Activated naive CD8-positive, alpha-beta T cell treated with anti-CD3 and anti-CD28 coated beads, Interleukin-2, amount 10 ng/mL, durations not matched to agents 7 days and 5 days (primary cell): ENCODE measurements at places on chromosomes 12 and 14. TPM values are rescaled to one million over a fixed set of nuclear protein-coding genes. Genes with fewer than 3 reads are reported as not detected.

DNA sequence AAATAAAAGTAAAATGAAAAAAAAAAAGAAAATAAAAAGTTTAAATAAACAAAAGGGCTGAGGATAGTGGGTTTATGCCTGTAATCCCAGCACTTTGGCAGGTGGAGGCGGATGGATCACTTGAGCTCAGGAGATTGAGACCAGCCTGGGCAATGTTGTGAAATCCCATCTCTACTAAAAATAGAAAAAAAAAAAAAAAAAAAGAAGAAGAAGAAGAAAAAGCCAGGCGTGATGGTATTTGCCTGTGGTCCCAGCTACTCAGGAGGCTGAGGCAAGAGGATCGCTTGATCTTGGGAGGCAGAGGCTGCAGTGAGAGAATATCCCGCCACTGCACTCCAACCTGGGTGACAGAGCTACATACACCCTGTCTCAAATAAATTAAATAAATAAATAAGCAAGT is 3.9 kb downstream of the TAOK3 start:
- peaks cover 3% of the 10 kb centered on the region for H3K36me3 ChIP-seq
- peaks cover 18% of the 10 kb centered on the region for H3K4me1 ChIP-seq
- H3K27ac ChIP-seq, result no peak overlapping the region
- DNase-seq, result no peak
- peaks cover 13% of the 10 kb centered on the region for H3K27me3 ChIP-seq
- no peak overlapping the region for H3K4me3 ChIP-seq

- peak overlapping the region; percentile 96 for H3K27ac ChIP-seq
- H3K27me3 ChIP-seq, result no peaks in the 10 kb centered on the region
- peaks cover 6% of the 10 kb centered on the region for H3K36me3 ChIP-seq
- DNase-seq, result no peak
Measured at GRCh38 chr14:67360470-67361206, 510 bp downstream of the EIF2S1 start.

DNA sequence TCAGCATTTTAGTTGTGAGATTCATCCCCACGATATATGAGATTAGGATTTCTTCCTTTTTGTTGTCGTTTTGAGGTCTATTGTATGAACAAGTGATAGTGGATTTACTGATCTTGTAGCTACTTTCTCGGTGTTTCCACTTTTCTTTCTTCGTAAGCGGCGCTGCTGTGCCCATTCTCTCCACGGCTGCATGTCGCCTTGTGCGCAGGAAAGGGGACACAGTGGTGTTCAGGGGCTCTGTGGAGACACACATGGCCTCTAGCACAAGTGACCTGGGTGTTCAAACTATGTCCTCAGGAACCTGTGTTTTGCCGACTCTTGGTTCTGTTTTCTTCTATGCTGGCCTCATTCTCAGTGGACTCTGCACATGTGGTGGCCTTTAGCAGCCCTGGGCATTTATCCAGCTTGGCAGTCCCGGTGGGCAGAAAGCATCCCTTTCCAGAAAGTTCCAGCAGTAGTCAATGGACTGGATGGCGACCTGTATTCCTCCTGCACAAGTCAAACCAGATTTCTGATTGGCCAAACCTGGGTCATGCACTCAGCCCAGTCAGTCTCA is 18.7 kb downstream of the CKAP4 start:
- no peak overlapping the region for H3K4me3 ChIP-seq
- peaks cover 11% of the 10 kb centered on the region for H3K4me1 ChIP-seq
- H3K27me3 ChIP-seq, result peaks cover 5% of the 10 kb centered on the region

DNA sequence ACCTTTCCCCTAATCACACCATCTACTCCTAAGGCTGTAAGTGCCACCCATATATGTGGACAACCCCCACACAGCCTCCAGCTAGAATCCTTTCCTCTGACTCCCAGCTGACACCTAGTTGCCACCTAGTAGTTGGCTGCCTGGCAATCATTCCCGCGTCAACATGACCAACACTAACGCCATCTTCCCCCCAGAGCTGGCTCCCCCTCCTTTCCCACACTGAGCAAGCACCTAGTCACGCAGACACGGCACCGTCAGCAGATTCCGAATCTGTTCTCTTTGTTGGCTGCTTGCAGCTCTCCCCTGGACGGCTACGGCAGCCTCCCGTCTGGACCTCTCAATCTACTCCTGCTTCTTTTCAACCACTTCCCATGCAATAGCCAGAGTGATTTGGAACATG is 27.7 kb downstream of the UBR7 start:
- H3K4me3 ChIP-seq, result no peak overlapping the region
- H3K27ac ChIP-seq, result no peak overlapping the region
- H3K36me3 ChIP-seq, result no peaks in the 10 kb centered on the region
- DNase-seq, result no peak

GRCh38 chr12:80829767-80830166 is 108.0 kb downstream of the LIN7A start:
- H3K36me3 ChIP-seq, result no peaks in the 10 kb centered on the region
- DNase-seq, result no peak
- no peak overlapping the region for H3K27ac ChIP-seq
- H3K27me3 ChIP-seq, result no peaks in the 10 kb centered on the region

DNA sequence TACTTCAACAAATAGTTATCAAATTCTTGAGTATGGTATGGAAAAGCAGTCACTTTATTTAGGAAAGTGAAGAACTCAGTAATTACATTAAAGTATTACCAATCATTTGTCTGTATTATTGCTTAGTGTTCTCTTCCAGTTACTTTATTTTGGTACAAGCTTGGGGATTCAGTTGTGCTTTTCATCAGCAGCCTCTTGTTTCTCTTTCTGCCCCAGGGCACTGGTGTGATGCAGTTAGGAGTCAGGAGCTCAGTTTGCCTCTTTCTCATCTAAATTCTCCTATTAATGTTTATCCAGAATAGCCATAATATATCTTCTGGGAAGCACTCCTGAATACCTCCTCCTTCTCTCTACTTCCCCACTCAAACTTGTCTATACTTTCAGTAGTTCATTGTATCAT is 25.7 kb downstream of the PMCH start:
- peaks cover 9% of the 10 kb centered on the region for H3K36me3 ChIP-seq
- H3K4me3 ChIP-seq, result no peak overlapping the region
- H3K27me3 ChIP-seq, result no peaks in the 10 kb centered on the region
- DNase-seq, result no peak
- no peak overlapping the region for H3K27ac ChIP-seq

KCNK10 gene
- not detected for total RNA-seq

DNA sequence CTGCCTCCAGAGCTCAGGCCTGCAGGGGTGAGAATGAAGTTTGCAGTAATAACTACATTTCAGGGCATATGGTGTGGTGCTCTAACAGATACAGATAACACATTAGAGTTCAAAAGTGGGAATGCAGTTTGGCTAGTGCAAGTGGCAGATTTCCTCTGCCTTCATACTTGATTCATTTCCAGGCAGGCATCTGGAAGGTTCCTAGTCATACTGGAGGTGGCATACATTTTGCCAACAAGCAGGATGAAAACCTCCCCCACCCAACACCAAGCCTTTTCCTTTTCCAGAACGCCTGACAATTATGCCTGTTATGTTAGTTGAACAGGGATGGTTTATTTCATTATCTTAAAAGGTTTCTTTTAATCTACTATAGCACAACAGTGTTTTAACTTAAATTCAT is 24.3 kb downstream of the VTI1B start:
- DNase-seq, result no peak
- no peaks in the 10 kb centered on the region for H3K27me3 ChIP-seq
- no peak overlapping the region for H3K4me3 ChIP-seq
- no peaks in the 10 kb centered on the region for H3K4me1 ChIP-seq
- no peak overlapping the region for H3K27ac ChIP-seq

PAWR gene
- 4.7 TPM for total RNA-seq

GRCh38 chr12:123485756-123486155 is 27.8 kb downstream of the SNRNP35 start:
- H3K27ac ChIP-seq, result no peak overlapping the region
- DNase-seq, result no peak
- no peaks in the 10 kb centered on the region for H3K27me3 ChIP-seq
- H3K4me1 ChIP-seq, result peaks cover 18% of the 10 kb centered on the region

- H3K27ac ChIP-seq, result no peak overlapping the region
- no peaks in the 10 kb centered on the region for H3K36me3 ChIP-seq
- H3K27me3 ChIP-seq, result no peaks in the 10 kb centered on the region
- DNase-seq, result no peak
- H3K4me1 ChIP-seq, result no peaks in the 10 kb centered on the region
Measured at GRCh38 chr12:64318605-64319004, 72.0 kb downstream of the C12orf56 start.

ASIC1 gene
- total RNA-seq, result 33.3 TPM

DNA sequence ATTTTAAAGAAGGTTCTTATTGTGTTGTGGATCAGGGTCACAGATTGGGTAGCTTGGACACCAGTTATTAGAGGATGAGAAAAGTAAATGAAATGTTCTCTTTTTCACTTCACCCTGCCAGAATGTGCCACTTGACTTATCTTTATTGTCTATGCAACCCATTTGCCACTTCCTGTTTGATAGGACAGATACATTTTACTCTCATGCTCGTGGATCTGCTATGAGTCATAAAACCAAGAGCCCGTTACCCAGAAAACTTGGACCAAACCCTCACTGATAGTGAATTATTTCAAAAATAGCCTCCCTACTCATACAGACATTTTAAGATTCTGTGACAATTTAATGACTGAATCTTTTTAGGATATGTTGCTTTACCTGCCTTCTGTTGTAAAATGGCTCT is 1.8 kb downstream of the ISCA2 start:
- H3K4me3 ChIP-seq, result no peak overlapping the region
- no peak for DNase-seq
- H3K27ac ChIP-seq, result no peak overlapping the region
- H3K4me1 ChIP-seq, result peaks cover 18% of the 10 kb centered on the region

DNA sequence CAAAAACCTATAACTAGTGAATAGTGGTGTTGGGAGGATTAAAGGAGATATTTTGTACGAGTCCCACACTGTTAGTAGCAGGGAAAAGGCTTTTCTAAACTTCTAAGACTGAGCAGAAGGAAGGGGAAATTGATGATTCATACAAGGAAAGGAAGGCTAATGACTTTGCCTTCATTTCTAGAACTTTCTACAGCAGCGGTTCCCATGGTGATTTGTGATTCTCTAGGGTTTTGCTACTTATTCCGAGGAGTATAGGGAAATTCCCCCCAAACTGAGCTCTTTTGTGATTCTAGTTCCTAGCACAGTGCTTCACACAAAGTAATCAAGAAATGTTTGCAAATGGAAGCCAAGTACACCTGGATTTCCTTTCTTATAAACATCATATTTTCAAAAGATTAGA is 23.8 kb upstream of the PWP1 start:
- DNase-seq, result no peak
- peaks cover 8% of the 10 kb centered on the region for H3K4me1 ChIP-seq
- peaks cover 2% of the 10 kb centered on the region for H3K27me3 ChIP-seq
- H3K4me3 ChIP-seq, result no peak overlapping the region
- no peak overlapping the region for H3K27ac ChIP-seq
- peaks cover 3% of the 10 kb centered on the region for H3K36me3 ChIP-seq

ISM2 gene
- total RNA-seq, result not detected

- no peak for DNase-seq
- no peaks in the 10 kb centered on the region for H3K36me3 ChIP-seq
- H3K27ac ChIP-seq, result no peak overlapping the region
- no peaks in the 10 kb centered on the region for H3K4me1 ChIP-seq
Measured at GRCh38 chr14:42437809-42438208, 831.1 kb downstream of the LRFN5 start.

DNA sequence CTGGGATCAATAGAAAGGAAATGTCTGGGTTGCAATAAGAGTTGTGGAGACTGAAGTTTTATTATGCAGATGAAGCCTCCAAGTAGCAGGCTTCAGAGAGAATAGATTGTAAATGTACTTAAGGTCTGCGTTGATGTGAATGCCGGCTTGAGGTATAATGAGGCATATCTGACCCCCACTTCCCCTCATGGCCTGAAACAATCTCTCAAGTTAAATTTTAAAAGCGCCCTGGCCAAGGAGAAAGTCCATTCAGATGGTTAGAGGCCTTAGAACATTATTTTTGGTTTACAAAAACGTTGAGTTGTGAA is 28.3 kb upstream of the HIGD1C start:
- no peaks in the 10 kb centered on the region for H3K27me3 ChIP-seq
- peaks cover 41% of the 10 kb centered on the region for H3K4me1 ChIP-seq
- peak overlapping the region; percentile 79 for H3K27ac ChIP-seq
- no peak for DNase-seq

DNA sequence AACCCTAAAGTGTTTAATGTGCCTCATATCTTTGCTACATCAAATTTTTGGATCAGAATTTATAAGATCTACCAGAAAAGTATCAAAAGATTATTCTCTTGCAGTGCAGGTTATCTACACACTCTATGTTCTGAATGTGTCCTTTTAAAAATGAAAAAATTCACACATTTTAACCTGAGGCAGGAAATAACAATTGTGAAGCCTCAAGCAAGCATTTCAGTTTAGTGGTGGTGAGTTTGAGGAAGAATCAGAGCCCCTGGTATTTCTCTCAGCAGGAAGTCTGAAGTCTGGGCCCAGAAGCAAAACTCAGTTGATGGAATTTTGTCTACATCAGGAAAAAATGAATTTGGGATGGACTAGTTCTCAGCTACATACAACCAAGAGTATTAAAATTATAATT is 137.0 kb upstream of the PZP start:
- peak overlapping the region; percentile 10 for H3K4me3 ChIP-seq
- peaks cover 18% of the 10 kb centered on the region for H3K36me3 ChIP-seq
- peak overlapping the region; percentile 57 for H3K27ac ChIP-seq
- peaks cover 41% of the 10 kb centered on the region for H3K4me1 ChIP-seq
- H3K27me3 ChIP-seq, result no peaks in the 10 kb centered on the region

DNA sequence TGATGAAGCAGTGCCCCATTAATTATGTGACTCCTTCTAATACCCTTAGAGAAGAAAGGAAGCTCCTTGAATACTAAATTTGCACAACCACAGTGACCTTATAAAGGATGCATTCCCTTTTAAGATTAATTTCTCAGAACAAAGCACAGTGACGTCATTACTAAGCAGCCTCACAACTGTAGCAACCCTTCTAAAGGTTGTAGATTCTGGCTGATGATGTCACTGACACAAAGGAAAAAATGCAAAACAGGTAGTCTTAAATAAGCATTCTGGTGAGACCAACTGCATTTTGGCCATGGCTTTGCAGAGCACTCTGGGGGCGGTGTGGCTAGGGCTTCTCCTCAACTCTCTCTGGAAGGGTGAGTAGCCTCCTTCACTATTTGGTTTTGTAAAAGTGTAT is 38.4 kb upstream of the OR4E1 start:
- peak overlapping the region; percentile 84 for H3K27ac ChIP-seq
- peak overlapping the region; percentile 77 for H3K4me3 ChIP-seq
- peaks cover 20% of the 10 kb centered on the region for H3K27me3 ChIP-seq
- H3K36me3 ChIP-seq, result peaks cover 4% of the 10 kb centered on the region
- DNase-seq, result no peak

DNA sequence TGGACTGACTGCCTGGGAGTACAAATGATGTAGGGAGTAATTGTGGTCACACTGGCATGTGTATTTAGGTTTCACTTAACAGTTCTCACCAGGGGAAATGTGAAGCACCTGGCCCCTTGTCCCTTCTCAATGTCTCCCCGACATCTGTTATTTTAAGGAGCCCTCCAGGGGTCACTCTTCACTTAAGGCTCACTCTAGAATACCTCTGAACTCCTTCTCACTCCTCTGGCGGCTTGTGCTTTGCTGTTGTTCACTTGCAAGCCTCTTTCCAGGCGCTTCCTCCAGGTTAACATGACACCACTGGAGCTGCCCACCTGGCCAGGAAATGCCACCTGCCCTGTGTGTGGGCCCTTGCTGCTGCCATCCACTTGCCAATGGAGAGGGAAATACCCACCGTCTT is 56.5 kb upstream of the GZMB start:
- DNase-seq, result no peak
- H3K4me1 ChIP-seq, result peaks cover 47% of the 10 kb centered on the region
- H3K27ac ChIP-seq, result no peak overlapping the region
- H3K27me3 ChIP-seq, result no peaks in the 10 kb centered on the region
- no peak overlapping the region for H3K4me3 ChIP-seq
- peaks cover 7% of the 10 kb centered on the region for H3K36me3 ChIP-seq

- H3K27me3 ChIP-seq, result no peaks in the 10 kb centered on the region
- no peak for DNase-seq
- no peak overlapping the region for H3K27ac ChIP-seq
Measured at GRCh38 chr12:109822416-109822815, 10.8 kb downstream of the TRPV4 start.

MYO1A gene
- 2.1 TPM for total RNA-seq
